ENCODE measurements at places on chromosomes 7 and 10.

DNA sequence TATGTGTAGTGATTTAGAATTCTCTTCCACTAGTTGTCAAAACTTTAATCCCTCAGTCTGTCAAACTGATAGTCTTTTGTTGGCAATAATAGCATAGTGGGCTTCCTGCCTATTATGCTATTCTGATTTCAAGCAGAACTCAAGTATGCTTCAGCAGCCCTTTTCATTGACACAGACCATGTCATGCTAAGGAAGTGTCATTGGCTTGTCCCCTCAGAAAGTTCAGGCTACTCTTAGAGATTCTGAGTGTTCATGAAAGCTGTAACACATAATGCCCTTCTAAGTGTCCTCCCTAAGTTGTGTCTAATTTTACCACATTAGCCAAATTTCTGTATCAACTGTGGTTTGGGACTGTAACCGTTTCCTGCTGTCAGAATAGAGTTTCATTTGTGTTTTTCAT, 198.7 kb downstream of the THSD7A start:
- no peak for DNase-seq

DNA sequence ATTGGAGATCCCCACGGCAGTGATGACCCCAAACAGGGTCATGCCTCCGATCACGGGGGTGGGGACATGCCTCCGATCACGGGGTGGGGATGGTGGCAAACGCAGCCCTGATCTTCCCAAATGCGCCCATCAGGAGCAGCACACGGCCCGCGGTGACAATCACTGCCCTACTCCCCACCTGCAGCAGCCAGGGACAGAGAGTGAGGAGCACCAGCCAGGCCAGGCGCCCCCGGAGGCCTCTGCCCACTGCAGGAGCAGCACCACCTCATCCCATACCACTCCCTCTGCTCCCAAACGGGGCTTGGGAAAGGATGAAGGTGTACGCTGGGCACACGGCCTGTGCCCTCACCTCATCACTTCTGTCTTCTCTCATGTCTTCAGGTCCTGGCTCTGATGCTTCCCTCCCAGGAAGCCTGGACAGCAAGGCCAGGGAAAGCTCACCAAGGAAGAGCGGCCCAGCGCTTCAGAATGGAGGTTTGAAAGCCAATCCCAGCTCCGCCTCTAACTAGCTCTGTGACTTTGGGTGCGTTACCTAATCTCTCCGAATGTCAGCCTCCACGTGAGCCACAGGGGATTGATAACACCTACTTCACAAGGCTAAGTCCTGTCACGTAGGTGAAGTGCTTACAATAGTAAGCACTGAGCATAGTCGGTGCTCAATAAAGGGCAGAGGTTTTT, 37.1 kb downstream of the STRA8 start:
- no peak for DNase-seq

DNA sequence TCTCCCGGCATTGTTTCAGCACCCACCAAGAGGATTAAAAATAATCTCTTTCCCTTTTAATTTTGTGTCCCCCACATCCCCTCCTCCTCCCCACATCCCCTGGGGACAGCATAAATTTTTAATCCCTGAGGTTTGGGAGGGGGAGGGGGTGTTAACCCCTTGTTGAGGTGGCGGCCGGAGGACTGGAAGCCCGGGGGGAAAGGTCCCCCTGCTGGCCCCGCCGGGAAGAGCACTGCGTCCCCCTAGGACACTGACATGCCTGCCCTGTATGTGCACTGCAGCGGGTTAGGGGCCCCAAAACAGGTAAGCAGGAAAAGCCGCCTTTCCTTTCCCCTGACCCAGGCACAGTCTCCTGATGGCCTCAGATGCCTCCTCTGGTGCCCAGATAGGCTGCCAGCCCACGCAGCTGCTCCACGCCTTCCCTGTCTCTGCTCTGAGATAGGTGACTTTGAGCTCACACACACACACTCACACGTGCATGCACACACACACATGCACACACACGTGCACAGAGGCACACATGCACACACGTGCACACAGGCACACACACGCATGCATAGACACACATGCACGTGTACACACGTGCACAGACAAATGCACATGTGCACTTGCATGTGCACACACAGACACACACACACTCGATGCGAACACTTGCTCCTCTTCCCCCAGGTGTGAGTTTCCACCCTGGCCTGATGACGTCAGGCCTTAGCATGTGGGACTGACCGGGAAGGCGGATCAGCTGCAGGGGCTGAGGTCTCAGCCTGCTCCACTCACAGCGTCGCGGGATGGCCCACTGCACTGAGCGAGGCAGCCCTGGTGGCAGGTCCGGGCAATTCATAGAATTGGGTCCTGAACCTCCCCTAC, 12.3 kb downstream of the CNPY1 start:
- DNase-seq, result no peak

GRCh38 chr7:117937049-117937752, 64.0 kb upstream of the CTTNBP2 start:
- DNase-seq, result no peak

DNA sequence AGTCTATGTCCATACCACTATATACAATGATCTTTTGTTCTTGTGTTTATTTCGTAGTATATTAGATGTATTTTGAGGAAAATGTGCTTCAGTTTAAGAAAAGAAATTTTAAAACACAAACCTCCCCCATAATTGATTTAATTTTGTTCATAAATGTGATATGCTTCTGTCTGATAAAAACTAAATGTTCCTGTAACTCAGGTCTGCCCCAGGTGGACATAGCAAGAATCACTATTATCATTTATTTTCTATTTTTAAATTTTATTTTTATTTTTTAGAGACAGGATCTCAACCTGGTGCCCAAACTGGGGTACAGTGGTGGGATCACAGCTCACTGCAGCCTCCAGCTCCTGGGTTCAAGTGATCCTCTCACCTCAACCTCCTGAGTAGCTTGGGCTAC, 43.2 kb downstream of the BEND7 start:
- DNase-seq, result no peak

DNA sequence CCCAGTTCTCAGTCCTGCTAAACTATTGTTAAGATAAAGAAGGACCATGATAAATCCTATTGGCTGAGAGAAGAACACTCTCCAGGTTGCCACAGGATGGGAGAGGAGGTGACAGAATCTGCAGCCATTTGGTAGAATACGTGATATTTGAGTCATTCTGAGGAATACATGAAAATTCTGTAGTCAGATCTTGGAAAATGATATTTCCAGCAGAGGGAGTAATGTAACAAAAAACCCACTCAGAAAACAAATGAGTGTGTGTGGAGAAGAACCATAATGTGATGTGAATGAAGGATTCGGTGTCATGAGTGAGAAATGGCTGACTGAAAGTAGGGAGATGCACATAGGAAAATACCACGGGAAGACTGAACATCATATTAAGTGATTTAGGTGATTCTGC, 128.5 kb upstream of the PFKP start:
- no peak for DNase-seq

DNA sequence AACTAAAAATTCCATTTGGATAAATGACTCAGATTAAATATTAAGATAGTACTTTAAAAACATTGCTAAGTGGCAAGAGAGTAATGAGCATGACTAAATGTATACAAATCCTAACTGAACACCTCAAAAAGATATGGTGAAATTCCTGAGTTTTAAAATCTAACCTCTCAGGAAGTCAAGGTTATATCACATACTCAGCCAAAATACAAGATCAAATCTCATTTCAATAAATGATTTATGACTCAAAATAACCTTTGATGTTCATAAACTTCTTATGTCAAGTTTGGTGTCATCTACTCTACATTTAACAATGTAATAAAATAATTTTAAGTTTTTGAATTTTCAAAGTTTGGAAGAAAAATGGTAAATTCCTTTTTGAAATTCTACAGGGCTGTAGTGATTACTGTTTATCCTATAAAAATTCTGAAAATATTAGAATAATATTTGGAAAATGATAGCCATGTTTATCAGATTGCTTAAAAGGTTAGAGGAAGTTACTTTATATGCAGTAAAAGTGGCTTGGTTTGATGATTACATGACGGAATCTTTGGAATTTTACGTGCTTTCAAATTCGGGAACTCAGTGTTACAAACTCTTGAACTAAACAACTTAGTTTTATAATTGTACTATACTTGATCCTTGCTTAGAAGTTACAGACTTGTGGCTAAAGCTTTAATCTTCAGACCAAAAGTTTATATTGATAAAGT, 43.7 kb downstream of the ASZ1 start:
- DNase-seq, result no peak

GRCh38 chr10:123854498-123854897, 37.1 kb downstream of the CPXM2 start:
- no peak for DNase-seq

DNA sequence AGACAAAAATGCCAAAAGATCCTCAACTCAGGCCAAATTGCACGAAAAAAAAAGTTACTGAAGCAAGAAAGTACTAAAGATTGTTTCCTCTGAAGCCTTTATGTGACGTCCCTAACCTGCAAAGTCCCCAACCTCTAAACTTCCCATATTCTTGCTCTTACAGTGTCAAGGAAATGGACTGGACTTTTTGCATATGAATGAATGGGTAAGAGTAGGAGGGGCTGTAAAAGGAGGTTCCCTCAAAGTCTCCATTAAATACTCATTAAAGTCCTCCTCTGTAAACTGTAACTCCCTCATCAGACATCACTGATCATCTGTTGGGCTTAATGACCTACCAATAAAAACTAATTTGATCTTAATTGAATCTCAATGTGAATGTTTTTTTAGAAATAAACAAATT, 164.8 kb upstream of the STEAP1 start:
- no peak for DNase-seq

- DNase-seq, result peak; percentile 15
Observed at GRCh38 chr10:124221356-124222317, 128.2 kb upstream of the CHST15 start.

GRCh38 chr10:79418886-79419595, 26.4 kb downstream of the ZCCHC24 start:
- no peak for DNase-seq

DNA sequence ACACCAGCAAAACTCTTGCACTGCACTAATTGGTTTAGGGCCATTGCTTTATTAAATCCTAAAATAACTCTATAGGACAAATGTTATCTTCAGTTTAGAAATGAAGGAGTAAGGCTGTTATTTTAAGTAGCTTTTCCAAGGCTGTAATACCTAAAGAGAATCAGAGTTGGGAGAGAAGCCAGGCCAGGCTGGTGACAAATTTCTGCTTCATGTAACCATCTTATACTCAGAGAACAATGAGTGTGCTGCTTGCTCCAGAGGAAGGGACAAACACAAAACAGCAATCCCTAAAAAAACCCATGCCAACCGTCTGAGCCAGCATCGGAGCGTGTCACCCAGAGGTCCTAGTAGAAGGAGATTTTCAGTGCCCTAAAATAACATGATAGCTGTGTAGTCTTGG, 49.7 kb upstream of the TARP start:
- no peak for DNase-seq

DNA sequence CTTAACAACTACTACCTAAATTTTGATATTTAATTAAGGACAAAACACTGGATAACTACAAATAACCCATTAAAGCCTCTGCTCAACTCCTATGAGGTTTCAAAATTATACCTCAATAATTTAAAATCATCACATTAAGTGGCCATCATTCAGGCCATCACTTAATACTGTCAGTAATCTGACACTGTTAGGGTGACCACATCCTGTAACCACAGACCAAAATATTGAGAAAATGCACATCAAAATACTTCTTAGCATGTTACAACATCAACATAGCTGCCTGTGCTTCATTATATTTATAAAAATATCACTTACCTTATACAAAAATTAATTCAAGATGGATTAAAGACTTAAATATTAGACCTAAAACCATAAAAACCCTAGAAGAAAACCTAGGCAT, 23.3 kb downstream of the SEM1 start:
- no peak for DNase-seq

- no peak for DNase-seq
Observed at GRCh38 chr10:1309617-1310270, 253.6 kb downstream of the WDR37 start.

DNA sequence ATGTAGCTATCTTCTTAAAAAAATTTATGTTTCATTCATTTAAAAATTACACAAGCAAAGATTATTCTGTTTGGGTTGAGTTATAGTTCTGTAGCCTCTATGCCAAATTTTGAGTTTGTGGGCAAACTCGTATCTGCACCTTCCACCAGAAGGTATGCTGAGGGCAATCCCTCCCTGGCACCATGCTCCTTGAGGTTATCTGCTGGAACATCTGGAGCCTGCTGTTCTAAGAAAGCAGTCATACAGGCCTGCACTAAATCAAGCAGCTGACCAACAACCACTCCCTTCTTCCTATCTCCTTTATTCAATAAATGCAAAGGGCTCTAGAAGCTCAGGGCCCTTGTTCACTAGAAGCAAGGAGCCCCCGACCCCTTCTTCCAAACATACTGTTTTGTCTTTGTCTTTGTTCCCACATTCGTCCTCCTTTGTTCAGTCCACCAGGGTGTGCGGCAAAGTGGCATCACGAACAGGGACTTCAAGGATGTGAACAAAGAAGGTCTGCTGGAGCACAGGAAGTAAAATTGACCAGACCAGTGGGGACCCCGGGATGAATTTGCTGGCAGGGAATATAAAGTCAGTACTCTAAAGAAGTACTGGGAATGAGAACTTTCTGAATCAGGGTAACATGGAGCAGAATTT, 36.4 kb downstream of the OR13A1 start:
- DNase-seq, result no peak

GRCh38 chr7:114502454-114503254, 88.0 kb downstream of the FOXP2 start:
- DNase-seq, result peak; percentile 66

- DNase-seq, result no peak
Observed at GRCh38 chr10:126654579-126654978, 15.9 kb downstream of the C10orf90 start.

DNA sequence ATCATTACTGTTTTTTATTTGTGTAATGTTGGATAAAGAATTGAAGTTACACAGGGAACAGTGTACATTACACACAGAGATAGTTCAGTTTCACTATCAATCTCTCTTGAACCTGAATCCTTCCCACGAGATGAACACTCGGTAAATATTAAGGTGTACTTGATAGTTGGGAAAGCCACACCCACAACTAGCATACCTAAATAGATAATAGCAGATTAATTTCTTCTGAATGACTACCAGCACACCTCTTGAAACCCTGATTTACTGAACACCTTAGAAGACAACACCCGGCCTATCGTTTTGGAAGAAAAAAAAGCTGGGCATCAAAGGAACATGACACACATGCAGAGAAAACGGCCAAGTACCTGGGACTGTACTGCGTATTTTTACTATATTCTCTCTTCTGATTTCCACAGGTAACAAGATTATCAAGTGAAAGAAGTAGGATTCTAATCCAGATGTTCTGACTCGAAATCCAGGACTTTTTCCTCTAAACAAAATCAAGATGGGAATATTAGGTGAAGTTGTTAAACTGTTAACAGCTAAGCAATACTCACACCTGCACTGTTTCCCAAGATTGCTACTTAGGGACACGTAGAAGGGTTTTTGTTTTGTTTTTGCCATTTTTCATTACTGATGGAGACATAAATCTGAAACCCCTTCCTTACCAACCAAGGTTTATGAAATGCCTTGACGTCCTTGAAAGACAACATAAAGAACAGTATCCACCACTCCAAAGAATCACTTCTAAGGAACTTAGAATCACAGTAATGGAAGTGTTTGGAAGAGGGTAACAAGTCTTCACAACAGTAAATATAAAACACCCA, 1.0 kb downstream of the CCDC186 start:
- no peak for DNase-seq

Measured in brain microvascular endothelial cell (primary cell).